ENCODE measurements at places on chromosomes 16 and 17.
A peak's percentile ranks its signal among the peaks of the same experiment; 100 is the strongest.

DNA sequence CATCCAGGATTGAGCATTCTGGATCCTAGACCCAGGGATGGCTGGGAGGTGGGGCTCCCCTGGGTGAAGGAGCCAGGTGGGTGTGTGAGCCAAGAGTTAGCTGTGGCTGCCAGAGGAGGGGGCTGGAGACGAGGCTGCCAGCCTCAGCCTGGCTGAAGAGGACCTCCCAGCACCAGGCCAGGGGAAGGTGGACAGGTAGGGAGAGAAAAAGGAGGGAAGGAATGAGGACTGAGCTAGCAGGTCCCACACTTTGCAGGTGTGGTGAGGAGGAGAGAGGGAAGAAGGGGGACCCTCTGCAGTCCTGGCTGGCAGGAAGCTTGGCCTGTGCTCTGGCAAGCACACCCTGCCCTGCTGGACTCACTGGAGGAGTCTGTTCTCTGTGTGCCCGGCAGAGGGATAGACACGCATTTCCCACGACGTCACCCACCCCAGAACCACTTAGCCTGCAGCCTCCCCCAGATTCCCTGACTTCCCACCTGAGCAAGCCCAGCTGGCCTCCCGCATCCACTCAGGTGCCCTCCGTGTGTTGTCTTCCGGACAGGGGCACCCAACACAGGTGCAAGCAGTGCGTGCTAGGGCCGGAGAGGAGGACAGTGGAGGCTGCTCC, 42.0 kb downstream of the SOCS3 start:
- DNase-seq: no peak

DNA sequence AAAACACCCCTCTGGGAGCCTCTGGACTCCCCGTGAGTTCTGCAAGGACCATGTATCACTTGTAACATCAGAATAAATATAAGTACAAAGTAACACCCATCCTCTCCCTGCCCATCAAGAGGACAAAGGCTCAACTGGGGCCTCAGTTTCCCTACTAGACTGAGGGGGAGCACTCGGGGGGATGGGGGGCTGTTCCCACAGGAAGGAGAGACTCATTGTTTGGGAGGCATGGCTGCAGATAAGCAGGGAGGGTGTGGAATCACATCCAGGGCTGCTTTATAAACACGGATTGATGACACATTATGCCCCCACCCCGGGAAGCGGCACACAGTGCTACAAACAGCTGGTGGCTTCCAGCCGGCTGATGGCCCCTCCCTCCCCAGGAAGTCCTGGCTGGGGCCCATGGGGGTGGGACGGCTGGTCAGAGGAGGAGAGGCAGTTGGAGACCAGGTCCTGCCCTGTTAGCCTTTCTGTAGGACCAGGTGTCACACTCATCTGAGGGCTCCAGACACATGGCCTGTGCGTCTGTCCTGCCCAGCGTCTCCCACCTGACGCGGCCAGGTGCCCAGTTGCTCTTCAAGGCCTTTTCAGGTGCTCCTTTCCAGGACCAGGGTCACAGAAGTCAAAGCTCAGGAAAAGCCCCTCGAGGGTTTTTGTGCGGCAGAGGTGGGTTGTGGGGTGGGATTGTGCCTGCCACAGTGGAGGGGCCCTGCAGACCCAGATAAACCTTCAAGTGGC, 1.3 kb upstream of the MPG start:
- DNase-seq: no peak

GRCh38 chr16:84683691-84684591, 15.9 kb upstream of the USP10 start:
- DNase-seq: no peak

DNA sequence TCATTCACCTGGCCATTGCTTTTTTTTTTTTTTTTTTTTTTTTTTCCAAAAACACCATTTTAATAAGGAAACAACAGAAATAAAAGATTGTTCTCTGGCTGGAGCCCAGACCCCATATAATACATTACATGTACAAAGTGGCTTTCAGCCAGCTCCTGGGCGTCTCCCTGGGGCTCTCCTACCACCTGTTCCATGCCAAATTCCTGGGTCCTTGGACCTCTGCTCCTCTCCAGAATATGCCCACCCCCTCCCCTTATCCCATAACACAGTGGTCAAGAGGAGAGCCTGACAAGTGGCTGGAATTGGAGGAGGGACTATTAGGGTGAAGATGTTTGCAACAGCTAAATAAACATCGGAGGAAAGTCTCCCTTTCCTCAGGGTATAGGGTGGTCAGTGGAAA, 3.6 kb upstream of the PHF12 start:
- DNase-seq: no peak

DNA sequence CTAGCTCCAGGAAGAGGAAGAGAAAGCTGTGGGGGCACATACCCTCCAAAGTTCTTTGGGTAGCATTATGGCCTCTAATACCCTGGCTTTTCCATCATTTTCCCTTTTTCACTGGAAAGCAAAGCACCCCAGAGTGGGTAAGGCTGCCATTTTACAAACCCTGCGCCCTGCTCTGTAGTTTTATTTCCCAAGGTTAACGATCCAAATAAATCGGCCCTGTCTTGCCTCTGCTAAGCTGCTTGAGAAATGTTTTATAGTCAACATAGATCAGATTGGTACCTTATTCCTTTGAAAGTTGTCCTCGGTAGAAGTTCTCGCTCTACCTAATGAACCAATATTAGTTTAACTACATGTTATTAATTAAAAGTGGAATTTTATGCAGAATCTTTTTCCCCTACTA, 328.2 kb downstream of the NPIPA8 start:
- no peak for DNase-seq

- no peak for DNase-seq
Measured at GRCh38 chr17:39813631-39814030, 50.5 kb downstream of the IKZF3 start.

GRCh38 chr17:64281962-64282752, 19.1 kb upstream of the TEX2 start:
- DNase-seq: peak; percentile 55

GRCh38 chr16:89264800-89265550, 47.5 kb downstream of the ZNF778 start:
- DNase-seq: no peak

DNA sequence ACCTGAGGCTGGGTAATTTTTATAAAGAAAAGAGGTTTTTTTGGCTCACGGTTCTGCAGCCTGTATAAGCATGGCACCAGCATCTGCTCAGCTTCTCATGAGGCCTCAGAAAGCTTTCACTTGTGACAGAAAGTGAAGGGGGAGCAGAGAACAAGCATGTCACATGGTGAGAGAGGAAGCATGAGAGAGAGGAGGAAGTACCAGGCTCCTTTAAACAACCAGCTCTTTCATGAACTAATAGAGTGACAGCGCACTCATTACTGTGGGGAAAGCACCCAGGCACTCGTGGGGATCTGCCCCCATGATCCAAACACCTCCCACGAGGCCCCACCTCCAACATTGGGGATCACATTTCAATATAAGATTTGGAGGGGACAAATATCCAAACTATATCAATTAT, 86.8 kb downstream of the USP32 start:
- peak; percentile 67 for DNase-seq

DNA sequence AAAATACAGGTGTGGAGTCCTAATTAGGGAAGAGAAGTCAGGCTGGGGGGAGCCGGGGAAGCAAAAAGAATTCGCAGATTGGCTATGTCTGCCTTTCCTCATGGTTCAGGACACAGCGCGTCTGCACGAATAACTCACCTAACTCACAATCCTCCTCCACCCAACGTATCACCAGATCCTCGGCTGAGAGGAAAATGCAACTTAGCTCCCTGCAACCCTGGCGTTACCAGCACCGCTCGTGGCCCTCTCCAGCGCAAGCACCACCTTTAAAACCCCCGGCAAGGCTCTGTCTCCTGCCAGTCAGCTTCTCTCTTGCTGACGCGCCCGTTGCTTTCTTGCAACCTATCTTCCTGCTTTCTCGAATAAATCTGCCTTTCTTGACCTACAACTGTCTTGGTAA, 49.8 kb upstream of the METRNL start:
- DNase-seq: no peak

DNA sequence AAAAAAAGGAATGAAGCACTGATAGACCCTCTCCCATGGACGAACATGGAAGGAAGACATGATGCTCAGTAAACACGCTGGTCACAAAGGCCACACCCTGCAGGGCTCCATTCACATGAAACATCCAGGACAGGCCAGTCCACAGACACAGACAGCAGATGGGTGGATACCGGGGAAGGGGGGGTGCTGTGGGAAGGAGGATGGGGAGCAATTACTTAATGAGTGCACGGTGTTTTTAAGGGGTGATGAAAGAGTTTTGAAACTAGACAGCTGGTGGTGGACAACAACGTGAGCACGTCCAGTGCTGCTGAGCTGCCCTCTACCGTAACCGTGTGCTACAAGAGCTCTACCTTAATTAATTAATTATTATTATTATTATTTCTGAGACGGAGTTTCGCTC, 6.0 kb upstream of the SLC16A3 start:
- DNase-seq: no peak

- DNase-seq: no peak
Measured at GRCh38 chr17:37388266-37388665, 12.5 kb downstream of the C17orf78 start.

DNA sequence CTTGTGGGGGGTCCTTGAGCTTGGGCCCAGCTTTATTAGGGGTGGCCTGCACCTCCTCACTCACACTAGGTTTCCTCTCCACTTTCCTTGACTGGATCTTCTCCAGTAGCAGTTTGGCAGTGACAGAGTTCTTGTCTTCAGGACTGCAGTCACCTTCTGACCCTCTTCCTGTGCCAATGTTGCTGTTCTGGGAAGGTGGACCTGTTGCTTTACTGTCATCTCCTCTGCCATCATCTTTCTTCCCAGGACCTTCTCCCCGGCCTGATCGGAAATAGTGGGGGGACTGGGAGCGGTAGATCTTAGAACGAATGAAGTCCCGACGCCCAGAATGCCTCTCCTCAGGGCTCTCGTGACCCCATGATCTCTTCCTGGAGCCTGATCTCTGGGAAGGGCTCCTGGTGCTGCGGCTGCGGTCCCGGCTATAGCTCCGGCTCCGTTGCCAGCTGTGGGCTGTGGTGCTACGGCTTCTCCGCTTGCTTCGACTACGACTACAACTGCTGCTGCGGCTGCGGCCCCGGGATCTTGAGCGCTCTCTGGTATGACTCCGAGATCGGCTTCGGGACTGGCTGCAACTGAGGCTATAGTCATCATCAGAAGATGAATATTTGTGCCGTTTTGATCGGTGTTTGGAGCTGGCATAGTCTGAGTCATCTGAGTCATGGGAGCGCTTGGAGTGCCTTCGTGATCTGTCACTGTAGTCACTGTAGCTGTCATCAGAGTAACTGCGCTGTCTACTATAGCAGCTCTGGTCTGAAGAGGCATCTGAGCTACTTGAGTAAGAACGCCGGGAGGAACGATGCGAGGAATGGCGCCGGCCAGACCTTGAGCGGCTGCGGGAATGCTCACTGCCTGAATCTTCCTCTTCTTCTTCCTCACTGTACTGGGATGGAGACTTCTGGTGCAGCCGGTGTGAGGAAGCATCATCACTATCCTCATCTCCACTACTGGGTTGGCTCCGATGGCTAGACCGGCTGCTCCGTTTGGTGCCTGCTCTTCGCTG, 9.5 kb upstream of the ITGA2B start:
- DNase-seq: no peak

DNA sequence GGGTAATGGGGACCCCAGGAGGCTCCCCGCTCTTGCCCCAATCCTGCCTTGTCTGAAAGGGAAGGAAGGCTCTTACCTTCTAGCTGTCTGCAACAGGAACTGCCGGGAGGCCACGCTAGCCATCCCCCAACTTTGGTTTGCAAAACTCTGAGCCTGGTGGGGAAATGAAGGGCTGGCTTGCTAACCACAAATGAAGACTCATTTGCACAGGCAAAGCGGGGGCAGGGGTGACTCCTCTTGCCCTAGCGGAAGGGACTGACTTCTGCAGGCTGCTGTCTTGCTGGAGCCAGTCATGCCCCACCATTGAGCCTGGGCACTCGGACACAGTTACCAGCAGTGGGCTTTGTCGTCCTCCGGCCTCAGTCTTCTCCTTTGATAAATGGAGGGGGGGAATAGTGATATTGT, 52.6 kb downstream of the PLCG2 start:
- DNase-seq: peak; percentile 32

DNA sequence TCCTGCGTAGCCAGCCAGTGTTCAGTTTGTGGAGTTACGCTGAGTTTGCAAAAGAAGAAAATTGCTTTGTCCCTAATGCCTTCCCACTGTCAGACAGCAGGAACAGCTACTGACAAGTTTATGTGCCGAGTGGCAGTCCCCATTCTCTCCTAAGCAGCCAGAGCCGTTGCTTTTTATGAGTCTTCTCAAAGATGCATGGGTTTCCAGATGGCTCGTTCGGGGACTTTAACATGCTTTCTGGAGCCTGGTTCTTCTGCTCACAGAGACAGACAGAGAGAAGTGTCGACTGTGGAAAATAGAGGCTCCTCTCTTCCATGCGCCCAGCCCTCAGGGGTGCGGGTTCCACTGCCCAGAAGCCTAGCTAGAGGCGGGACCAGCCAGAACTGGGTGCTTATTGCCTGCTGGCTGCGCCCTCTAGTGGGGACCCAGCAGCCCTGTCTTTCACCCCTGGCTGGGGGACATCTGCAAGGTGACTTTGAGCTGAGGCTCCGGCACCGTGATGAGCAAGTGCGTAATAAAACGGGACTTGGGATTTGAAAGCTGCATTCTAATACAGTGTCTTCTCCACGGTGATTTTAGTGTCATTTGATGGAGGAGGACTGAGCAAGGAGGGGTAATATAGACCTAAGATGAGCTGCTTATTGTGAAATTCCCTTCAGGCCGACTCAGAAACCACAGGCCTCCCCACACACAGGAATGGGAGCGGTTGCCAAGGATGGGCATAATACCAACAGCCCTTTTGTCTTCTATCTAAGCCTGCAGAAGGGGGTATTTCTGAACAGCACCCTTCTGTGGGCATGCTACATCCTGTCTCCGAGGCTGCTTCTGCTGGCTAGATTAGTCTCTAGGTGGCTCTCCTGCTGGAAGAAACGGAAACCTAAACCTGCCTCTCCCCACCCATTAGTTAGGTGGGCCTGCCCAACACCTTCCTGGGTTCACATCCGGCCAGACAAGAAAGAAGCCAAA, 73.1 kb downstream of the CCDC182 start:
- DNase-seq: peak; percentile 83

DNA sequence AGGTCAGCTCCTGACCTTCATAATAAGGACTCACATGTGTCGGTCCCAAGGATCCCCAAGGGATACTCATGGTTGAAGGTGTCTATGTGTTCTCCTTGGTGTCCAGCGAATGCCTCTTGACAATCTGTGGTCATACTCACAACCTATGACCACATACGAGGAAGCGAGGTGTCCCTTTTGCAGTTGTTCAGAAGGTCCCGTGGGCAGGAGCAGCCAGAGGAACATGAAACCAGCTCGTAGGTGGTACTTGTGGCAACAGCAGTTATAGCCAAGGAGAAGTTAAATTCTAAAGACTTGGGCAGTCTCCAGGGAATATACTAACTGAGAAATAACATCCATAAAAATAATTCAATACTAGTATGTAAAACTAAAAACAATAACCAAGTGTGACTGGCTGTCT, 685.3 kb downstream of the WWOX start:
- no peak for DNase-seq

GRCh38 chr16:9258423-9259051, 167.1 kb downstream of the HAPSTR1 start:
- peak; percentile 51 for DNase-seq

DNA sequence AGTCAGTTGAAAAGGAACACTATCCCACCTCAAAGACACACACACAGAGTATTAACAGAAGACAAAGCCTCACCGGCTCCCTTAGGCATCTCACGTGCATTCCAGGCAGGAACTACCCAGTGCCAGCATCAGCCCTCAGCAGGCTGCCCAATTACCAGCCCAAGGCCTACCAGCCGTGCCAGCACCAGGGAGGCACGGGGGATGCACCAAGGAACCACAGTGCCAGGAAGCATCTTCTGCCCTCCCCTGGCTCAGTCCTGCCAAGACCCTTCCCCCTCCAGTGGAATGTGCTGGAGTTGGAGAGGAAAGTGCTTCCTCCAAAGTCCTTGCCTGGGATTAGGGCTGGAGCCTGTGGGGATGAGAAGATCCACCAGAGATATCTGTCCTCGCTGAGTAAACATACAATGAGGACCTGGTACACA, 11.0 kb upstream of the KRT19 start:
- no peak for DNase-seq

Measured in midbrain (tissue), 1 donor.